Endodermal cell (in vitro differentiated cells): ENCODE measurements at places on chromosomes 6 and 20. TPM values are rescaled to one million over a fixed set of nuclear protein-coding genes. Genes with fewer than 3 reads are reported as not detected.

GRCh38 chr20:9260027-9260426, 191.1 kb downstream of the PLCB4 start:
- DNase-seq, result no peak
- H3K36me3 ChIP-seq, result no peaks in the 10 kb centered on the region
- no peak overlapping the region for H3K4me3 ChIP-seq
- no peak overlapping the region for H3K27ac ChIP-seq
- no peaks in the 10 kb centered on the region for H3K4me1 ChIP-seq
- H3K27me3 ChIP-seq, result no peaks in the 10 kb centered on the region

GRCh38 chr20:63005862-63006539, 763 bp downstream of the BHLHE23 start:
- H3K36me3 ChIP-seq, result no peaks in the 10 kb centered on the region
- H3K4me1 ChIP-seq, result peaks cover 3% of the 10 kb centered on the region
- H3K27me3 ChIP-seq, result peaks cover 100% of the 10 kb centered on the region
- no peak overlapping the region for H3K27ac ChIP-seq

- H3K4me3 ChIP-seq, result no peak overlapping the region
- no peak overlapping the region for H3K27ac ChIP-seq
- peaks cover 6% of the 10 kb centered on the region for H3K4me1 ChIP-seq
- no peak for DNase-seq
- H3K27me3 ChIP-seq, result no peaks in the 10 kb centered on the region
Measured at GRCh38 chr20:38346741-38347140, 459 bp downstream of the LBP start.

- no peaks in the 10 kb centered on the region for H3K4me1 ChIP-seq
- DNase-seq, result no peak
- no peaks in the 10 kb centered on the region for H3K36me3 ChIP-seq
Measured at GRCh38 chr6:53718597-53719460, 53.3 kb upstream of the KLHL31 start.

- peak overlapping the region; percentile 4 for H3K27ac ChIP-seq
- DNase-seq, result no peak
- H3K36me3 ChIP-seq, result no peaks in the 10 kb centered on the region
- no peaks in the 10 kb centered on the region for H3K4me1 ChIP-seq
Measured at GRCh38 chr6:150142097-150142669, 661 bp upstream of the PPP1R14C start.

- no peak overlapping the region for H3K27ac ChIP-seq
- H3K27me3 ChIP-seq, result no peaks in the 10 kb centered on the region
- no peaks in the 10 kb centered on the region for H3K4me1 ChIP-seq
- no peak overlapping the region for H3K4me3 ChIP-seq
- no peak for DNase-seq
Measured at GRCh38 chr6:125481056-125481455, 179.3 kb upstream of the HDDC2 start.

DNA sequence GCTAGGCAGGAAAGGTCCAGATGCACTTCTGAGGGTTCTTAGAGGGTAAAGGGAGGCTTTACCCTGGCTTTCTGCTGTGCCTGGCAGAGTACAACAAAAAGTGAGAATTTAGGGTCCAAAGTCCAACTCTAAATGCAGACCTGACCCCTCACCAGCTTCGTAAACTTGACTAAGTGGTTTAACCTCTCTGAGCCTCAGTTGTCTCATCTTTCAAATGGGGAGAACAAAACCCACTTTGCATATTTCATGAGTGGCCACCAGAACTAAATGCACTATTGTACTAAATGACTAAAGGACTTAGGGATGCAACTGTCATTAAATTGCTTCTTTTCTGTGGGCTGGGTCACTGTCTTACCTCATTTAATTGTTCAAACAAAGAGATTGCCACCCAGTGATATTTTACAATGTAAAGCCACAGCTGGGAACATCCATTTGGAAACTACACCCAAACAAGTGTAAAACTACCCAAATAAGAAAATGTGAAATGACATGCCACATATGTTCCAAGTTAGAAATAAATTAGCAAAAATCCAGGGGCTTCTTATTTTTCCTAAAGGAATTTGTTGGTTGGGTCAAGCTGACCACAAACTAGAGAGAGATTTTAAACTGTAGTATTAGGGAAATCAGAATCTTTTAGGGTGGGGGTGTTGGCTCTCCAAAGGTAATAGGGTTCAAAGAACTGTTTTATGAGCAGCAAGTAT, 48.3 kb upstream of the RIN2 start:
- H3K4me1 ChIP-seq, result no peaks in the 10 kb centered on the region
- H3K27ac ChIP-seq, result no peak overlapping the region

DNA sequence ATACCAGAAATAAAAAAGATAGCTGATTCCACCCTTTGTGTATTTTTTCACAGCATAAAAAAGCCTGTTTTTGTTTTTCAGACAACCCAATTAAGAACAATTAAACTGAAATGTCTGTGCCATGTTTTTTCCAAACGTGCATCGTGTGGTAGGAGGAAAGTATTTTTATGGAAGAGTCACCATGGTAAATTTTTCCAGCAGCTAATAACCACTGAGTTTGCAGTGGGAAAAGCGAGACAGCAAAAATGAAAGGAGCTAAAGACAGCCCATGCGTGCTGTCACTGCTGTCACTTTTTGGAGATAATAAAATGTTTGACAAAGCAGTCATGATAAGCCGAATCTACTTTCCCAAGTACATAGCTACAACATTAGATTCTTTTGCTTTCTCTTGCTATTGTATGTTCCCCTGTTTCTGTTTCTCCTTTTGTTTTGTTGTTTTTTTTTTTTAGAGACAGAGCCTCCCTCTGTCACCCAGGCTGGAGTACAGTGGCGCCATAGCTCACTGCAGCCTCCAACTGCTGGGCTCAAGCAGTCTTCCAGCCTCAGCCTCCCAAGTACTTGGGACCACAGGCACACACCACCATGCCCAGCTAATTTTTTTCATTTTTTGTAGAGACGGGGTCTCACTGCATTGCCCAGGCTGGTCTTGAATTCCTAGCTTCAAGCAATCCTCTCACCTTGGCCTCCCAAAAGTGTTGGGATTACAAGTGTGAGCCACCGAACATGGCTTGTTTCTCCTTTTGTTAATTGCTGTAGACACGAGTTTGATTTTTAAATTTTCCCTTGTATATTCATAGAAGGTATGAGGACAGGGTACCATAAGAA, 261.3 kb downstream of the TMEM242 start:
- no peaks in the 10 kb centered on the region for H3K27me3 ChIP-seq
- H3K4me3 ChIP-seq, result no peak overlapping the region
- no peak overlapping the region for H3K27ac ChIP-seq
- H3K36me3 ChIP-seq, result peaks cover 5% of the 10 kb centered on the region

The CTCFL gene
- total RNA-seq, result 1.4 to 1.8 TPM (median 1.5 TPM) in 3 replicates

GRCh38 chr20:34102342-34102741, 9.7 kb downstream of the EIF2S2 start:
- no peak for DNase-seq
- H3K4me3 ChIP-seq, result no peak overlapping the region
- H3K27me3 ChIP-seq, result no peaks in the 10 kb centered on the region
- no peaks in the 10 kb centered on the region for H3K4me1 ChIP-seq
- H3K36me3 ChIP-seq, result peaks cover 96% of the 10 kb centered on the region
- no peak overlapping the region for H3K27ac ChIP-seq

The TSPO2 gene
- total RNA-seq, result not detected in 3 replicates

GRCh38 chr6:20188630-20189075, 23.6 kb downstream of the MBOAT1 start:
- no peaks in the 10 kb centered on the region for H3K36me3 ChIP-seq
- no peaks in the 10 kb centered on the region for H3K27me3 ChIP-seq
- H3K27ac ChIP-seq, result no peak overlapping the region
- no peak overlapping the region for H3K4me3 ChIP-seq

GRCh38 chr6:149443411-149444181, 41.2 kb downstream of the ZC3H12D start:
- H3K27ac ChIP-seq, result no peak overlapping the region
- no peaks in the 10 kb centered on the region for H3K4me1 ChIP-seq
- no peaks in the 10 kb centered on the region for H3K27me3 ChIP-seq
- H3K36me3 ChIP-seq, result no peaks in the 10 kb centered on the region
- H3K4me3 ChIP-seq, result no peak overlapping the region

The NOL4L gene
- 34.8 to 39.6 TPM (median 39.0 TPM) in 3 replicates for total RNA-seq
